ENCODE measurements at places on chromosomes 5 and 9. TPM values are rescaled to one million over a fixed set of nuclear protein-coding genes. Genes with fewer than 3 reads are reported as not detected.

INPP5E gene
- total RNA-seq, result 12.6 TPM

CTNND2 gene
- not detected for total RNA-seq

MSMP gene
- 0.48 TPM for total RNA-seq

CDH9 gene
- not detected for total RNA-seq

TMEM171 gene
- total RNA-seq, result 7.5 TPM

TRAF2 gene
- 74.7 TPM for total RNA-seq

CEP120 gene
- total RNA-seq, result 10.9 TPM

BHMT gene
- total RNA-seq, result not detected

IL4 gene
- not detected for total RNA-seq

SV2C gene
- total RNA-seq, result not detected

INSL6 gene
- total RNA-seq, result not detected

BRD8 gene
- total RNA-seq, result 55.0 TPM

PCDH12 gene
- total RNA-seq, result 0.02 TPM

FOXD4 gene
- 0.82 TPM for total RNA-seq
